ENCODE measurements at places on chromosomes 3 and 15.
A peak's percentile ranks its signal among the peaks of the same experiment; 100 is the strongest.

DNA sequence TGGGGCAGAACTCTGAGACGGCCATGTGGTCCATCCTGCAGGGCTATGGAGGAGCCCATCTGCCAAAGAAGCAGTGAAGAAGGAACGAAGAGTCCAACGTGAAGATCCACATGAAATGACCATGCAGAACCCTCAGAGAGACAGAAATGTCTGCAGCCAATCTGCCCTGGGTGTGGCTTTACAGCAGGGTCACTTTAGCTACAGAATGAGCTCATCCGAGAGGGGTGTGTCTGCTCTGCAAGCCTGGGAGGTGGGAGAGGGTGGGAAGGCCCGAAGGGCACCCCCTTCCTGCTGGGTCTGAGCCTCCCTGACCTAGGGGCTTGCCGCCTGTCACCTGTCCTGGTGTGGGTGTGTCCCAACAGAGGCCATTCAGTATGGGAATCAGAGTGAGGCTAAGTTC is 176.3 kb downstream of the ATP10A start:
- no peak for ATAC-seq

- ATAC-seq = no peak
These were observed 40.8 kb upstream of the BHLHE40 start for GRCh38 chr3:4938281-4938982.

- ATAC-seq = no peak
These were observed 39.9 kb downstream of the CLSTN2 start for GRCh38 chr3:139974809-139975425.

GRCh38 chr15:67826717-67827561 is 1.6 kb downstream of the SKOR1 start:
- no peak for ATAC-seq

- no peak for ATAC-seq
These were observed 270.6 kb upstream of the HES1 start for GRCh38 chr3:193865339-193865738.

DNA sequence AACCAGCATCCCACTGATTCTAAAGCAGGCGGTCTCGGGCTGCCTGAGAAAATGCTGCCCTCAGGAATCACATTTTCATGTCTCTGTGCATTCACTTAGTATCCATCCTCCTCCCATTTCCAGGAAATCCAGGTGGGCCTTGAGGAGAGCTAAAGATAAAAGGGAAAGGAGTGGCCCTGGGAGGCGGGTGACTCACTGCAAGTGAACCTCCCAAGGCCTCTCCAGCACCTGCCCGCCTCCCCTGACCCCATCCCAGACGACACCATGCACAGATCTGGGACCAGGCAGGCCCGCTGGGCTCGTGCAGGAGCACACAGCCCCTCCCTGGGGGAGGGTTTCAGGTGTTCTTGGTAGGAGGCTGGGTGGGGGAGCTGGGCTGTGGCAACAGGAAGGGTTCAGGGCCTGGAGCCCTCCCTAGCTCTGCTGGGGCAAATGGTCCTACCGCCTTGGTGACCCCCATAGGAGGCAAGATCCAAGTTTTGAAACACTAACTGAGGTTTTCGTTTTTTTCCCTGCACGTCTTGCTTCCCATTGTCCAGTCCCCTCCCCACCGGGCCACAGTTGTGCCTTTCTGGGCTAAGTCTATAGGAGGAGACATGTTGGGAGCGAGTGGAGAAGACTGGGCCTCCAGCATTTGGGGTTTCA is 22.2 kb downstream of the MELTF start:
- no peak for ATAC-seq

DNA sequence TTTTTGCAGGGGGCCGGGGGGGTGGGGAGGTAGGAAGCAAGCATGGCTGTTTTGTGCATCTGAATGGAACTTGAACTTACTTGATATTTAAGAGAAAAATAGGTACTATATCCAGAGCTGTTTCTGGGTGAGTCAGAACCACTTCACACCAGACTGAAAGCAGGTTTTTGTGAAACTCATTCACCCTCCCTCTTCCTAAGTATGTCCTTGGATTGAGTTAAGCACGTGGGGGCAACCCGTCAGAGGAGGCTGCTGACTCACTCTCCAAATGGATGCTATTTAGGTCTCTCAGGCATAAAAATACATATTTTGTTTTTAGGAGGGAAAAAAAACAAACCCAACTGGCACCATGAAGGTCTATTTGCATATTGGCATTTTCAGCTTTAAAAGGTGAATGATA is 270.3 kb downstream of the RYR3 start:
- ATAC-seq = no peak

DNA sequence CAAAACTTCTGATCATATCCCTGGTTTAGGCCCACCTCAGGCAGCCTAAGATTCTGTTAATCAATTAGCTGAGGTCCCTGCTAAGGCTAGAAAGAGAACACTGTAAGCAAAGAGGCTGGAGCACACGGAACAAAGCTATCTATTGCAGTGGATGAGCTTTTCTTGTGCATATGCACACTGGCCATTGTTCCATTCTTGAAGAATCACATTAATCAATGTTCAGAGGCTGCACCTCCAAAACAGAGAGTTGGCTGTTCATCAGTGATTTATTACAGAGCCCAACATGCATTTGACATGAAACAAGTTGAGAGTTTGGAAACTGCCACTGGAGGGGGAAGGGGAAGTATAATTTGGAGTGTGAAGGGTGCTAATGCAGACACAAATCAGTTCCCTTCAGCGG is 873.0 kb downstream of the ROBO1 start:
- ATAC-seq = no peak

GRCh38 chr15:41133454-41133853 is 17.4 kb upstream of the INO80 start:
- no peak for ATAC-seq

GRCh38 chr3:43378066-43378935 is 92.0 kb downstream of the SNRK start:
- no peak for ATAC-seq

GRCh38 chr15:77181305-77182074 is 110.6 kb upstream of the TSPAN3 start:
- no peak for ATAC-seq

DNA sequence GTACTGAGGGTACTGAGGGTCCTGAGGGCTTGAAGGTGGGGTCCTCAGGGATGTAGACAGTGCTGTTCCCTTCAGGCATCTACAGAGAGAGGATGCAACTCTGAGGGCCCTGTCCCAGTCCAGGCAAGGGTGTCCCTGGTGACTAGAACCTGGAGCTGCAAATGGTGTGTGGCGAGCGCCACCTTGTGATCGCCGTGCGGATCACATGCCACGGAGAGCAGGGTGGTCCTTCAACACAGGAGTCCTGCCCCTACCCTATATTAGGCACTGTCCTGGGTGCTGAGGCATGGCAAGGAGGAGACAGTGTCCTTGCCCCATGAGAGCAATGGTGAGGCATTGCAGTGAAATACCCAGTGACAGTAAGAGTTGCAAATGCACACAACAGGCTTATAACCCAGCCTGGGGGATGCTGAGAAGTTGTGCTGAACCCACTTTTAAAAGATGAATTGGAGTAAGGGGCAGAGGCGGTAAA is 23.6 kb downstream of the RHCG start:
- ATAC-seq = no peak

DNA sequence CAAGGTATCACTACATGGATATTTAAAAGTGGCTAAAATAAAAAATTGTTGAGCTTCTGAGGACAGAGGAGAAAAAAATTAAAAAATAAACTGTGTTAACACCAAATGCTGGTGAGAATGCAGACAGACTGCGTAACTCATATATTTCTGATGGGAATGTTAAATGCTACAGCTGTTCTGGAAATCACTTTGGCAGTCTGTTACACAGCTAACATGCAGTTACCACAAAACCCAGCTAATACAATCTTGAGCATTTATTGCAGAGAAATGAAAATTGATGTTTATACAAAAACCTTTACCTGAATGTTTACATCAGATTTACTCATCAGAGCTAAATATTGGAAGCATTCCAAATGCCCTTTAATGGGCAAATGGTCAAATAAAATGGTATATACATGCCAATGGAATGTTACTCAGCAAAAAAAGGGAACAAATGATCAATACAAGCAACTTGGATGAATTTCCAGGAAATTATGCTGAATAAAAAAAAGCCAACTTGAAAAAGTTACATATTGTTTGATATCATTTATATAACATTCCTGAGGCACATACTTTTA is 24.6 kb downstream of the MNS1 start:
- no peak for ATAC-seq

- no peak for ATAC-seq
These were observed 23.4 kb downstream of the ARMC8 start for GRCh38 chr3:138210528-138210927.

GRCh38 chr3:60220768-60221167 is 1030.5 kb downstream of the FHIT start:
- no peak for ATAC-seq

DNA sequence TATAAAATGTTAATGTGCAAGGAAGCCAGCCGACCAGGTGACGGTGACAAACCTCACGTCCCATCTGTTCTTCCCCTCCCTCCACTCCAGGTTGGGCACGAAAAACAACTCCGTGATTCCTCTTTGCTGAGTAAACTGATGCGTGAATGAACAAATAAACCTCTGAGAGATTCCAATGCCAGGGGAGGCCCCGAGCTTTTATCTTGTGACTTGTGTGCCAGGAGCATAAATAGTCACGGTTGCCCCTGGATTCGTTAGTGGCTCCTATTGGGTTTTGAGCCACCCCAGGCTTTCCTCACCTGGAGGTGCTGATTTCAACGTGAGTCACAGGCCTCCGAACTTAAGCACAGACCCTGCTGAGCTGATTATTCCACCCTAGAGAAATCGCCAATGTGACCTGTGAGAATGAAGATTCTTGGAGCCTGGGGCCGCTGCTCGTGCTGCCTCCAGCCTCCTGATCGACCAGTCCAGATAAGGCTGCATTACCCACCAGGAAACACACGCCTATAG is 119.2 kb downstream of the SHQ1 start:
- ATAC-seq = no peak

DNA sequence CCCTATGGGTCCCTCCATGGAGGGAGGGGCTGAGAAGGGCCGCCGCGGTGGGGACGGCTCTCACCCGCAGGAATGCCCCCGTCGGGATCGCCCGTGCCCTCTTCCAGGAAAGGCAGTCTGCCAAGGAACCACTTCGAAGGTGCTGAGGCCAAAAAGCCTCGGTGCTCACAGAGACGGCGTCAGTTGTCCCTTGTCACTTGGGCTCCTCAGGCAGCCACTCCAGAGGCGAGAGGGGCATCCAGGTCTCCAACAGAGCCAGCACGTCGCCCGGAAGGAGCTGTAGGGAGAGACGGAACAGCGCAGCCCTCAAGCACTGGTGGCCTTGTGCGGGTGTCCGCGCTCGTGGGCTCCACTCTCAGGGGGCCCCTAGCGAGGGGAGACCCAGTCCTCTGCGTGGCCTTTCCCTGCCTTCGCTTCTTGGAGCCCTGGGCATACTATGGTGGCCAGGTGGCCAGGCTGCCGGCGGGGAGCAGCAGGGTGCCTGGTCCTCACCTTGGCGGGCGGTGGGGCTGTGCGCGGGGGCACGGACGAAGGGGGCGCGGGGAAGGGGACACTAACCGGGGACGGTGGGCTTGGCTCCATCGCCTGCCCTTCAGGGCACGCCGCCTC is 994 bp downstream of the MESP1 start:
- ATAC-seq = peak; percentile 16

DNA sequence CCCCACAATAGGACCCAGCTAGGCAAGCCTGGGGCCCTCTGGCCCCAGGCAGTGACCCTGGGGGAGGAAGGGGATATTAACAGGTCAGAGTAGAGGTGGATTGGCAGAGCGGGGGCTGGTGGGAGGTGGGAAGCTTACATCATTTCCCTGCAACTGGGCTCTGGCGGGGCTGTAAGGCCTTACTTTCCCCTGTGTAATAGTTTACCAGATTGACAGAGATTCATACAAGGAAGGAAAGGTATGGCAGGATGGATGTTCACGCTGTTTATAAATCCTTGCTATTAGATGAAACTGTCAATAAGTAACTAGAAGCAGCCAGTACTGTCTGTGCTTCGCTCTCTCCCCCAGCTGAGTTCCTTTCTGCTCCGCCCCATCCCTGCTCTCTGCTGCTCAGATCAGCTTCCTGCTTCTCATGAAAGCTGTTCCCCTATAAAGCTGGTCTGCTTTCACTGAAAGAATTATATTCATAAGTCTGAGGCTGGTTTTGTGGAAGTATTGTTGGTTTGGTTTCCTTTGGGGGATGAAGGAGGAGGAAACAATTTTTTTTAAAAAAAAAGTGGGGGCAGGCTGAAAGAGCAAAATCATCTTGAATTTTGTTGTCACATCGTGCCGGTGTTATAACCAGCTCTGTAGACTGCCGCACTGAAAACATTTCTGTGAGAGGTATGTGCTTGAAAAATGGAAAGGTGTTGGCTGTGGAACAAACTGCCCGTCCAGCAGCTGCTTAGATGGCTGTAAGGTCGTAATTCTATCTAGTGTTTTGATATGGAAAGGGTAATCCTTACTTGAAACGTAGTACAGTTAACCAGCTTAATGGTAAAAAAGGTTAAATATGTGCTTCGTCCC is 76.4 kb downstream of the BBX start:
- ATAC-seq = peak; percentile 79

DNA sequence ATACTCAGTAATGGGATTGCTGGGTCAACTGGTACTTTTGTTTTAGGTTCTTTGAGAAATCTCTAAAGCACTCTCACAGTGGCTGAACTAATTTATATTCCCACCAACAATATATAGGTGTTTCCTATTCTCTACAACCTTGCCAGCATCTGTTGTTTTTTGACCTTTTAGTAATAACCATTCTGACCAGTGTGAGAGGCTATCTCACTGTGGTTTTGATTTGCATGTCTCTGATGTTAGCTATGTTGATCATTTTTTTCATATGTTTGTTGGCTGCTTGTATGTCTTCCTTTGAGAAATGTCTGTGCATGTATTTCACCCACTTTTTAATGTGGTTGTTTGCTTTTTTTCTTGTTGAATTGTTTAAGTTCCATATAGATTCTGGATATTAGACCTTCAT is 98.2 kb upstream of the DCBLD2 start:
- no peak for ATAC-seq

- ATAC-seq = no peak
These were observed 64.3 kb downstream of the MGLL start for GRCh38 chr3:127758013-127758412.

DNA sequence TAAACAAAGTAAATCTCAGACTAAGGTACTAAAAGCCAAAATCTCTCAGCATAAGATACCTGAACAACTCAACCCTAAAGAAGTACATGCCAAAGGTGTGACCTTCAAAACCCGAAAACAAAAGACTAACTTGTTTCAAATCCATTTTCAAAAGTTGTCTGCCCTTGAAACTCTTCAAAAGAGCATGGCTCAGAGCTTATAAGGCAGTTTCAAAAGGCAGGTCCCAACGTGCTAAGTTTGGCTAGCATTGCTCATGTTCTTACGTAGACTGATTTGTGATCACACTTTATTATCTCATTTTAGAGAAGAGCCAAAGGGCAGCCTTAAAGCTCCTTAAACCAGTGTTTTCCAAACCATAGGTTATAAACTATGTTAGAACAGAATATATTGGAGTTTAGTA is 112.2 kb downstream of the FEZF2 start:
- no peak for ATAC-seq
